Activated naive CD4-positive, alpha-beta T cell (primary cell): ENCODE measurements at places on chromosomes 6 and 20.

GRCh38 chr6:45586216-45587171, 208.8 kb upstream of the SUPT3H start:
- DNase-seq = no peak

GRCh38 chr6:170489836-170490235, 63.3 kb downstream of the PSMB1 start:
- DNase-seq = no peak

- no peak for DNase-seq
Observed at GRCh38 chr6:81734500-81735150, 17.9 kb downstream of the TENT5A start.

DNA sequence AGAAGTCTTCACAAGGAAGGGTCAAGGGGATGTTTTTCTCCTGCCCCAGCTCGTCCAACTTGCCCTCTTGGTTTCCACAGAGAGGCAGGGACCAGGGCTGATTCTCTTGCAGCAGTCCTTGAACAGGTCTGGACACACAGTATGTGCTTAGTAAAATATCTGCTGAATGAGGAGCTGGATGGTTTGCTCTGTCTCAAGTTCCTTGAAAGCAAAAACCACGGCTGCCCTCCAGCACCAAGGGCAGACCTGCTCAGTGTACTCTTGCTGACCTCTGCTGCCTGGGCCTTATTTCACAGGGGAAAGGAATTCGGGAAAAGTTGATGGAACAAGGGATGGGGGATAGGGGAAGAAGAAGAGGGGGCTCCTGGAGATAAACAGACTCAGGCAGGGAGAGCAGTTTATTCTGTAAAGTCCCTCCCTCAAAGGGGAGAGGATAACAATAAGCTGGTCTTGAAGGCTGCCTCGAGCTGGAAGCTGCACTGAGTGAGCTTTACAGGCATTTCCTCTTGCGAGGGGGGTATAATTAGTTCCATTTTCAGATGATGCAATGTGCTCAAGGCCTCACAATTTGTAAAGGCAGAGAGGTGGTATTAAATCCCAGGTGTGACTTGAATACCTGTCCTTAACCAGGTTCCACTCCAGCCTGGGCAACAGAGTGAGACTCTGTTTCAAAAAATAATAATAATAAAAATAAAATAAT, 10.3 kb downstream of the KCNK5 start:
- DNase-seq = no peak

GRCh38 chr20:45937765-45938164, 3.3 kb downstream of the PCIF1 start:
- no peak for DNase-seq

DNA sequence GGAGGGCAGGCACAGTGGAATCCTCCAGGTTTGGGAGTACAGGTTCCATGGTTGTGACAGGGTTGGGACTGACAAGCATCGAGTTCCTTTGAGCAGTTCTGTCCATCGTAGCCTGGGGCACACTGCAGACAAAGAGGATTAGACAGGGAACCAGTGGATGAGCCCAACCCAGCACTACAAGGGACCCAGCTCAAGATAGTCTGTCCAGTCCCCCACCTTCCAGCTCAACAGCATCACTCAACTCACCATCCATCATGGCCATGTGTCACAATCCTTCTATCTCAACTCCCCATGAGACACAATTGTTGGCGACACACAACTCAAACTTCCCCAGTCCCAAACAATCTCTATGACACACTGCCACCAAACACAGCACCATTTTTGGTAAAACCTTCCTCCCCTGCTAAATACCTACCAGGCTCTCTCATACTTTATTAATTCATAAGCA, 11.8 kb upstream of the GPSM3 start:
- DNase-seq = no peak

DNA sequence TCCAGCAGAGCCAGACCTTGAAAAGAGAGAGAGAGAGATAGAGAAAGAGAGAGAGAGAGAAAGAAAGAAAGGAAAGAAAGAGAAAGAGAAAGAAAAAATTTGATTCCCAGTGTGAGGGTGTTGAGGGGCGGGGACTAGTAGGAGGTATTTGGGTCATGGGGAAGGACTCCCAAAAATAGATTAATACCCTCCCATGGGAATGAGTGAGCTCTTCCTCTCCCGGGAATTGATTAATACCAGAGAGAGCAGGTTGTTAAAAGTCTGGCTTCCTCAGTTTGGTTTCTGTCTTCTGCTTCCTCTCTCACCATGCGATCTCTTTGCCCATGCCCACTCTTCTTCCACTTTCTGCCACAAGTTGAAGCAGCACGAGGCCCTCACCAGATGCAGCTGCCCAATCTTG, 28.8 kb upstream of the CFAP206 start:
- no peak for DNase-seq

DNA sequence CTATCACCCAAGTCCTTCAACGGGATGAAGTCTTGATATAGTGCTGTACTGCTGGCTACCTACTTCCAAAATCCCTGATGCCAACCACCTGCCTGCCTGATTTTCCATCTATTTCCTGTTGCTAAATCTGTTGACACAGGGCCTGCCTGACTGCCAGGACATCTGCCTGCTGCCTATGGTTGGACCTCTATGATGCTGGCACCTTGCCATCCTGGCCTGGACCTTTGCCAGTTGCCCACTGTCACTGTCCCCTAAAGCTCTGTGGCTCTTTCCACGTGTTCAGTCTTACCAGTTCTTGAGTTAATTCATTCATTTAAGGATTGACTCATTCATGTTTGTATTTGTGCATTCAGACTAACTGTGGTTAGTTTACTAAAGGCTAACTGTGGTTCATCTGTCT, 9.2 kb upstream of the RGS17 start:
- DNase-seq = no peak

DNA sequence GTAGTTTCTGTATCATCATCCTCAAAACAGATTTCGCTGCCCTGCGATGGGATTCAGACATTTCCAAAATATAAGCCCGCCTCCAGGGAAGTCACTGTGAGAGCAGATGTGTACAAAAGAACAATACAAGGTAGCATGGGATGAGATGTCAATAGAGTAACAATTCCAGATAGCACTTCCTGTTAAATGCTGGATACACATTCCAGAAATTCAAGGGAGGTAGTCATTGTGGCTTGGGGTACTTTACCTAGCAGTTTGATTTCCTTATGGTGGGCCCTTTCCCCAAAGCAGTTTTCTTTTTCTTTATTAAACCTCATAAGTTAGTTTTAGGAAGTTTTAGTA, 2.5 kb downstream of the RNF217 start:
- no peak for DNase-seq
